ENCODE measurements at places on chromosomes 5 and 9.

GRCh38 chr9:136943291-136944211 is 987 bp downstream of the FBXW5 start:
- DNase-seq: no peak

GRCh38 chr5:169299663-169300467 is 1.1 kb downstream of the SLIT3 start:
- DNase-seq: no peak

- DNase-seq: no peak
Measured at GRCh38 chr5:150623152-150623877, 17.1 kb upstream of the SYNPO start.

- DNase-seq: no peak
Measured at GRCh38 chr9:98438666-98439065, 183.2 kb upstream of the TBC1D2 start.

DNA sequence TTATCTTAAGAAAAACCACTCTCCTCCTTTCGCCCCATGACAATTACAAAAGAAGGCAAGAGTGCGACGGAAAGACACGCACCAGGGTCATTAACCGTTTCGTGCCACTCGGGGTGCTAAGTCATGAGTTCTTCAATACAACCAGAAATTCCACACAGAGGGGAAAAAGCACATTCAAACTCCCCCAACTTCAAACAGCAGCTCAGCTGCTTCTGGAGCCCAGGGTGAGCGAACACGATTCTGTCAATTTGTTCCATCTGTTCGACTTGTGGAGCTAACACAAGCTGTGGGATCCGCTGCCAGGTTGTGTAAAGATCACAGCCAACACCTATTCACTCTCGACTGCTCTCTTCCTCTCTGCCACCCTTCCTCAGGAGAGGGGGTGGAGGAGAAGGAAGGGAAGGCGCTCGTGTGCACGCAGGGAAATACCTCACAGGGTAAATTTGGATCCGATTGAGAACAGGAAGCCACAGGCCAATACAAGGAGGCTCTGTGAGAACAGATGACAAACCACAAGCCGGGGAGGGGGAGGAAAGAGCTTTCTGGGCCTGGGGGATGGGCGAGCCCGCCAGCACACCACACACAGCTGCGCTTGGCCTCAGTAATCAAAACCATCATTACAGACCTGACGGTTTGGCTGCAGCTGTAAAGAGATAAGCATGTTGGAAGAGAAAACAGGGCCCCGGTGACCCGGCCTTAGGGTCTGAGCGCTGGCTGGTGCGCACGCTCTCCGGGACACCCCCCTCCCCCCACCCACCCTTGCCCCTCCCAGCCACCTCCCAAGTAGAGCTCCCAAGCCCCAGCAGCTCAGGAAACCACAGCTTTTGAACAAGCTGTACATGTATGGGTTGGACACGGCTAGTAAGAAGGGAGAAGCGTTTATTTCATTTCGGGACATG is 54.3 kb downstream of the PTCH1 start:
- DNase-seq: peak; percentile 49

- no peak for DNase-seq
Measured at GRCh38 chr9:125407432-125407973, 145.9 kb downstream of the GAPVD1 start.

DNA sequence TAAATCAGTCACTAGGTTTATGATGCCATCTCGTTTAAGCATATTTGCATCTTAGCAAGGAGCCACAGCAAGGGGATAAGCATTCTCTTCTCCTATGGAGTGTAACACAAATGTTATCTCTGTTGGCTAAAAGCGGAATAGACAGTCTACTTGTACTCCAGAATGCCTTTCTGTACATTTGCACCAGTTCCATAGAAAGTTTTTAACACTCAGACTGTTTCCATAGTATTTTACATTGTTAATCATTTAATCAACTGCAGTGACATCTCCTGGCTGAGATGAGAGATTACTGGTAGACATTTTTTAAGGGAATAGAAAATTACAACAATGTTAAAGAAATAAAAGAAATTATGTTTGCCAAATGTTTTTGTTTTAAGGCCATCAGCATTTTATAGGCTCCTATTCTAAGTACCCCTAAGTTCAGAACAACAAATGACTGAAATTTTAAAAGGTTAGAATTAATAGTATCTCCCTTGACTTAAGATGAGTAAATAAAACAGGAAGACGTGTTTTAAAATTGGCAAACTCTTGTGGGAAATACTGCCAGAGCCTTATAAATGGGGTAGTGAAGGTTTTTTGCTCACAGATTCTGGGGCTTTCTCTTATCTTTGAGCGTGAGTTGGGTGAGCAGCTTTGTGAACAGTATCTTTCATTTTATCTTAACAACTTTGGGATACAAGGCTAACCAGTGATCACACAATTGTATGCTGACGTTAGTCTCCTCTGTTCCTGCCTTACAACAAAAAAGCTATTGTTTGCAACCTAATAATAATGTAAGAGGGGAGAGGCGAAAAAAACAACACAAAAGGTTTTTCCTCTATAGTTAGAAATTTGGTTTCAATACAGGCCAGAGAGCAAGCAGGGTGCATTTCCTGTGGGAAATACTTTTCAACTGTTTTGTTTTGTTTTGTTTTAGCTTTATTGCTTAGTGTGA is 294.3 kb downstream of the FBXL7 start:
- DNase-seq: no peak

DNA sequence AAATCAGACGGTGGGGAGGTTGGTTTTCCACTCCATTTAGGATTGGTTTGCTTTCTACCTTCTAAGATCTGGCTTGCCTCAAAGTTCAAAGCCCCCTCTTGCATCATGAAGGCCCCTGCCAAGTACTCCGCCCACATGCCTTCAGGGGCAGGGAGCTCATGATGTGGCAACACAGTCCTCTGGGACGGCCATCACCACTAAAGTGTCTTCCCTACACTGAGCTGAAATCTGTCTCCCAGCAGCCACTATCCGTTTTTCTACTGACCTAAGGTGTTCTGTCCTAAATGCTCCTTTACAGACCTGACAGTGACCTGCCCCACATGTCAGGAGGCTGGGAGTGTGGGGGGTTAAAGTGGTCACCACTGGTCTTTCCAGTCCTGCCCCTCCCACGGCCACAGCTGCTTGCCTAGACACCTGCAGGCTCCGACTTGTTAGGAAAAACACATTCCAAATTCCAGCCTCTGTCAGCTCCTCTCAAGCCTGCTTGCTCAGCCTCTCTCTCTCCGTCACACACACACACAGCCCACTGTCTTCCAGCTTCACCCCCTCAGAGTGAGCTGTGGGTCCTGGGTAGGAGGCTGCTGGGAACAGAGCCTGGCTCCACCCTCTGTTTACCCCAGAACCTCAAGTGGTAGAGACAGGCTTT is 44.9 kb downstream of the SHB start:
- DNase-seq: no peak

DNA sequence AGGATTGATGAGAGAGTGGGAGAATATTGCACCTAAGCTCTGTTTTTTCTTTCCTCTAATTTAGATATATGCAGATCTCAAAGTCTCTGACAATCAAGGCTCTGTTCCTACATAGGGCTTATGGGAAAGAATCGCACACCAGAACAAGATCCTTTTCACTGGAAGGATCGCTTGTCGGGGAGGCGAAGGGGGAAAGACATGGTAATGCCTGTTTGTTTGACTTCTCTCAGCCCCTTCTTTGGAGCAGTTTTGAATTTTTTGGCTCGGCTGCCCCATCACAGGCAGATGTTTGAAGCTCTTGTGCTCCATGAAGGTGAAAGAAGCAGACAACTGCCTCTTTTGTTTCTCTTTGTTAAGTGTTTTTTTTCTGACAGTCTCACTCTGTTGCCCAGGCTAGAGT is 599.9 kb upstream of the ZNF608 start:
- DNase-seq: no peak

GRCh38 chr9:133875131-133875530 is 117.0 kb downstream of the VAV2 start:
- no peak for DNase-seq

- no peak for DNase-seq
Measured at GRCh38 chr5:123358751-123359150, 64.5 kb downstream of the CEP120 start.

- no peak for DNase-seq
Measured at GRCh38 chr5:123752552-123753179, 240.7 kb downstream of the CSNK1G3 start.
